ENCODE measurements at places on chromosomes 4 and X.

DNA sequence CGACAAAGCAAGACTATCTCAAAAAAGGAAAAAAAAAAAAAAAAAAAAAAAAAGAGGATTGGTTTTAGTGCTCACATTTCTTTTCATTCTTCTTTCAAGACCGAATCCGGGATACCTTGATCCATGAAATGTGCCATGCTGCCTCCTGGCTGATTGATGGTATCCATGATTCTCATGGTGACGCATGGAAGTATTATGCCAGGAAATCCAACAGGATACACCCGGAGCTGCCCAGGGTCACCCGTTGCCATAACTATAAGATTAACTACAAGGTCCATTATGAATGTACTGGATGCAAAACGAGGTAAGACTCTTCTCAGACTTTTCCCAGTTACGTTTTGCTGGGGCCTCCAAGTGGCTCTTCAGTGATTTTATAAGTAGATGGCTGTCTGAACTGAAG, 6.1 kb downstream of the CXCR3 start:
- DNase-seq: no peak

DNA sequence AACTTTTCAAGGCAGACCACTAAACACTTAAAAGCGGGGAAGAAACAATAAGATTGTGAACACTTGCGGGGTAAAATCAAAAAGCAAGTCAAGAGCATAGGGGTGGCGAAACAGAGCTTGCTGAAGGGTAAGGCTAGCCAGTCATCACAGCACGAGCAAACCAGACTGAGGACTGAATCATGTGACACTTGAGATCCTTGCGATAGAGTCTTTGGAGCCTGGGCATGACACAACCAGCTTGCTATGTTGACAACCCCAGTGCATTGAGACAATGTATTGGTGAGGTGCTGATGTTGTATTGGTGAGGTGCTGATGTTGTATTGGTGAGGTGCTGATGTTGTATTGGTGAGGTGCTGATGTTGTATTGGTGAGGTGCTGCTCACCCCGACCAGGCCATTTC, 72.3 kb downstream of the SLIT2 start:
- no peak for DNase-seq

GRCh38 chr4:173264684-173265185, 69.4 kb downstream of the HMGB2 start:
- DNase-seq: peak; percentile 66

DNA sequence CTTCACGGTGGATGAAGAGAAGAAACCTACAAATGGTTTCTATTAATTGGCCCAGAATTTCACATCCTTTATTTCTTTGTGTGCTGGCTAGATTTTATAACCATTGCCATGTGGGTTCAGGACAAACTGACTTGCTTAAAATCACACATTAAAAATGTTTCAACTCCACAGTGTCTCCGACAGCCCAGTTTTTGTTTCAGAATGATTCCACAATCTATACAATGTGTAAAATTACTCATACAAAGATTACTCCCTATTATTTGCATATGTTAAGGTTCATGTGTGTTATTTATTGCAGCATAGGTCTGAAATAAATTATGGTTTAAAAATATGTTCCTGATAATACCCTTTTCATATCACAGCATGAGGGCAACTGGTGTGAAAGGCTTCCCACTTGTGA, 20.6 kb downstream of the DCHS2 start:
- DNase-seq: no peak

GRCh38 chrX:70219938-70220764, 14.3 kb upstream of the AWAT1 start:
- DNase-seq: no peak

All from GF-D8 (cell line).